ENCODE measurements at places on chromosomes 2 and 18.
A peak's percentile ranks its signal among the peaks of the same experiment; 100 is the strongest.

DNA sequence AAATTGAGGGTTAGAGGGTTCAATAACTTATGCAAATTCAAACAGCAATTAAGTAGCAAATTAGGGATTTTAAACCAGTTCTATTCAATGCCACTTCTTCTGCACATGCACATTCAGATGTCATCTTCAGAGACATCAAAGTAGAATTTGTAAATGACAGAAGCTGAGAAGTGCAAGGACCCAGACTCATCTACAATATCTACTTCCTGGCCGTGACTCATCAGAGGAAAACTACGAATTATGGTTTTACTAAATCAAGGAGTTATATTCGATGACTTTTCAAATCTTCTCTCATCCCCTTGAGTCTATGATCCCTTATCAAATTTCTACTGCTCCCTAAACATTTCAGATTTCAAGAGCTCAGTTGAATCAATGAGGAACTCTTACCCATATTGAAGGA lies 20.0 kb upstream of the STAT4 start:
- no peak for DNase-seq

- peak; percentile 56 for DNase-seq
These were observed 65.9 kb upstream of the ITM2C start for GRCh38 chr2:230798769-230799399.

DNA sequence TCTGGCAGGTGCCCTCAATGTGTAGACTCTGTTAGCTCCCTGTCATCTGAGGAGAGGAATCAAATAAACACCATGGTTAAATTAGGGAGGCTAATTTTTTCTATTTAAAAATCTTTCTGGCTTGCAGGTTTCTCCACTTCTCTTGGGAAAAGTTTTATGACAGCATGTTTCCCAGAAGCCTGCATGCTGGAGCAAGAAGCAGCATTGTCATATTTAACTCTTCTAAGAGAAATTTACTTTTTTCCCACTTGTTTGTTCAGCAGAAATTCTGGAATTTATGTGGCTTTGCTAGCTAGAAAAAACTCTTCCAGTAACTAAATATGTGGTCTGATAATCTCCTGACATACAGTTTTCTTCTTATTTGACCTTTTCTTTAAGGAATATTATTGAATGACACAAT lies 230.5 kb downstream of the PARD3B start:
- DNase-seq, result no peak

DNA sequence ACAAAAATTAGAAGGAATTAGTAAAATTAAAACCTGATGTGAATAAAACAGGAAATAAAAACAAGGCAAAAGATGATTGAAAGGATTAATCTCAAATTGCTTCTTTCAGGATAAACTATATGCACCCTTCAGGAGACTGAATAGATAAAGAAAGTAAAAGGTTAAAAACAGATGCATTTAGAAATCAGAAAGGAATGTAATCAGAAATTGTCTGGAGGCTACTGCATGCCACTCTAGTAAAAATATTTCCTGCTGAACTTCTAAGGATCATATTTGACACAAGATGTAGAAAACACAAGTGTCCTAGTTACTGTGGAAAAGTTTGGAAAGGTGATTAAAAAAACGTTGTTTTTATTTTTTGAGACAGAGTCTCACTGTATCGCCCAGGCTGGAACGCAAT lies 16.2 kb downstream of the CHCHD5 start:
- no peak for DNase-seq

- no peak for DNase-seq
These were observed 6.6 kb downstream of the EPAS1 start for GRCh38 chr2:46303822-46304221.

DNA sequence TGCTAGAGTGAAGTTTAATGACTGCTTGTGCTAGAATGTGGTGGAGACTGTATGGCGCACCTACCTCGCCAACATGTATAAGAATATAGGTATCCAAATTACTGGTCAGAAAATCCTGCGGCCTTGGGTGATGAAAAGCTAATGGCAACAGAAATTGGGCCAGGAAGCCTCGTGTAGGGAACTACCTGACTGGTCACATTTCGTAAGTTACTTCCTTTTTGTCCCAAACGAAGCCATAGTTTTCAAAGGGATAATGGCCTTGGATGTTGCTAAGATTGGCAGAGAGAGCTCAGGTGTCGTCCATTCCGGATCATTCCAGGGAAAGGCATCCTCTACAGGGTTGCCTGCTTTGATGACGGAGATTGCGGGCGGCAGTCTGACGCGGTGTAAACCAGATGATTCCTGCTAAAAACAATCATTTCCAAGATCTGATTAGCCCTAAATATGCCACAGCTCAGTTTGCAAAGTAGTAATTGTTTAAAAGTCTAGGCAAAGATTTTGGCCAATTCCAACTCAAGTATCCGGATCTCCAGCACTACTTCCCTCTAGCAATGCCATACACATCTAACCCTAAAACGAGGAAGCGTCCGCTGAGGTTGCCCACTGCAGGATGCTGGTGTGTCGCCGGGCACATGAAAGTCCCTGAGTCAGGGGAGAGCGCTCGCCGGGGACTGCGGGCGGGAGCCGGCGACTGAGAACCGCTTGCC lies 708 bp upstream of the MALT1 start:
- peak; percentile 16 for DNase-seq

- DNase-seq, result no peak
These were observed 50.6 kb upstream of the YWHAQ start for GRCh38 chr2:9681427-9681817.

All from renal pelvis (tissue), 12 donors.